Sciatic nerve (tissue), 2 donors: ENCODE measurements at places on chromosomes 2 and 18.

- DNase-seq = no peak
Measured at GRCh38 chr18:24928301-24928878, 423.6 kb downstream of the ZNF521 start.

GRCh38 chr2:133790711-133791110 lies 222.4 kb upstream of the NCKAP5 start:
- no peak for DNase-seq

- no peak for DNase-seq
Measured at GRCh38 chr18:77006305-77007175, 126.0 kb downstream of the MBP start.

GRCh38 chr18:9876867-9877654 lies 8.7 kb upstream of the TXNDC2 start:
- no peak for DNase-seq

- DNase-seq = no peak
Measured at GRCh38 chr2:150471813-150472510, 15.5 kb downstream of the RND3 start.

DNA sequence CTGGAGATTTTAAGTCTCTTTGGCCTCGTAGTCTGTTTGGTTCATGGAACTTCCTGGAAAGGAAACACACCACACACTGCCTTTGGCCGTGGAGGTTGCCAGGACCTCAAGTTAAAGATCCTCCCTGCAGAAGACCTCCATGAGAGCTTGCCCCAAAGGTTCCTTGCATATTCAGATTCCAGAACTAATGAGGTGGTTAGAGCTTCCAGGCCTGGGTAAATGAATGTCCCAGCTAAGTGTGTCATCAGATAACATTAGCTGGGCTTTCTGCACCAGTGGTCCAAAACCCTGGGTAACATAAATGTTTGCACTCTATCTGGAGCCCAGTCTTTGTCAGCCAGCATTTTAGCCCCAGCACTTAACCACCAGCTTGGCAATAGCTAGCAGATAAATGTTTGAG lies 122.1 kb upstream of the EML6 start:
- no peak for DNase-seq

DNA sequence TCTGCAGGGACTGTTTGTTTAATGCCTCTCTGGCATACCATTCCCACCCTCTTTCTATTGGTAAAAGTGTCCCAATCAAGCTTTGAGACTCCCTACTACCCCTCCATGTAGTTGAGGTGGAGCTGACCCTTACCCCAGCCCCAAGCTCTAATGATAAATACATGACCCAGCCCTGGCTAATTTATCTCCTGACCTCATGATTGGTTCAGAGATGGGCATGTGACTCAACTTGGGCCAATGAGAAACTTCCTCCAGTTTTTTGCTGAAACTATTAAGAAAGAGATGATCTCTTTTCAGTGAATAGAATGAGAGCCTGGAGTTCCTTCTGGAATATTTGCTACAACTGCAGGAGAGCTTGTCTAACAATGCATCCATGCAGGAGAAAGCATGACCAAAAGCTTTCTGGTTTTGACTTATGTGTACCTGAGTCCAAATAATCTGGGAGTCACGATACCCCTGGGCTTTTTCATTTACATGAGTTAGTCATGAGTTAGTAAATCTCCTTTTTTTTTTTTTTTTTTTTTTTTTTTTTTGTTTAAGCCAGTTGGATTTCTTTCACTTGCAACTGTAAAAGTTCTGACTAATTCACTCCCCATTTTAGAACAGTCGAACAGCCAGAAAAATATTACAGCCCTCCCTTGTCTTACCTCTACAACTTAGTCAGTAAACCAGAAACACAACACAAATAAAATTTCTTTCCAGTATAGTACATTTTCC lies 66.5 kb upstream of the TLK1 start:
- DNase-seq = no peak

- no peak for DNase-seq
Measured at GRCh38 chr18:35038881-35039491, 2.2 kb upstream of the MAPRE2 start.

GRCh38 chr2:29278966-29279365 lies 163.8 kb downstream of the CLIP4 start:
- DNase-seq = no peak

GRCh38 chr18:58859907-58860306 lies 4.8 kb upstream of the ZNF532 start:
- peak; percentile 54 for DNase-seq

GRCh38 chr2:175880-176820 lies 87.7 kb downstream of the SH3YL1 start:
- no peak for DNase-seq

DNA sequence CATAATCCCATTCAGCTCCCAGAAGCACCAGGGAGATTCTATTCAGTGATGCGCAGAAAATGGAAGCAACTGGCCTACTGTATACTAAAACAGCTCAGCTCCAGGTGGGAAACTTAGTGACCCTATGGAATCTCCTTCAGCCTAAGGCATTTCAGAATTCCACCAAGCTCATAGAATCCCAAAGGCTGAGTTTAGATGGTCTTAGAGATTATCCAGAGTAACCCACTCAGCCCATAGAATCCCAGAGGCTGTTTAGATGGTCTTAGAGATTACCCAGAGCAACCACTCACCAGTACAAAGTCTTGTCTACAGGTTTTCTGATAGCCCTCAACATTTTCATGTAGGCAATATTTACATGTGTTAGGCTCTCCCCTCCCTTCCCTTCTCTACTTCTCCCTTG lies 232.0 kb upstream of the SLC14A2 start:
- DNase-seq = no peak

DNA sequence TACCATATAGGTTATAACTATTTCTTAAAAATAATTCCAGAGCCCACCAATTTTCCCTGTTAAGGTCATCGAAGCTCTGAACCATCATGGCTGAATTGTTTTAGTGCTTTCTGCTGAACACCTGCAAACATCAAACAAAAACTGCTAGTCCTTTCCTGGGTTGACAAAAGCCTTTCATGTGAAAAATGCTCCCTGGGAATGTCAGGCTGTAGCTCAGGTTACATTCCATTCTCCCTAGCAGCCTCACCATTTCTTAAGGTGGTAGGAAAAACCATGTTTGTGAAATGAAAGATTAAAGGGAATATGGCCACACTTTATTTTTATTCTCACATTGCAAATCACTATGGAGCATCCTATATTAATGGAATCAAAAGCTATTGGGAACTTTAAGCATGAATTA lies 5.7 kb downstream of the TCF4 start:
- no peak for DNase-seq

DNA sequence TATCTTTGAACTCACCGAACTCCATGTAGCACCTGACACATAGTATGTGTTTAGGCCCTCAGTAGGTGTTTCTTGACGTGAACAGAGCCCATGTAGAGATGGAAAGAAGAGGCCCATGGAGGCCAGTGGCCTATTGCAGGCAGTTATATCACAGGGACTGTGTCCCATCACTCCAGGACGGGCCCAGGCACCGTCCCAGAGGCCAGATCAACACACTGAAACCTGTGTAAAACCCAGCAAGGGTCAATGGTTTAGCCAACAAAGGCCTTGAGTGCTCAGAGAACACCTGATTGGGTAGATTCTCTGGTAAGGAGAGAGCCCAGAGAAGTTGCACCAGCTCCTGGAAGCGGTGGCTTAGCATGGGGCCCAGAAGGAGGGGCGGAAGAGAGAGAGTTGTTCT lies 82.8 kb downstream of the INHBB start:
- DNase-seq = no peak

DNA sequence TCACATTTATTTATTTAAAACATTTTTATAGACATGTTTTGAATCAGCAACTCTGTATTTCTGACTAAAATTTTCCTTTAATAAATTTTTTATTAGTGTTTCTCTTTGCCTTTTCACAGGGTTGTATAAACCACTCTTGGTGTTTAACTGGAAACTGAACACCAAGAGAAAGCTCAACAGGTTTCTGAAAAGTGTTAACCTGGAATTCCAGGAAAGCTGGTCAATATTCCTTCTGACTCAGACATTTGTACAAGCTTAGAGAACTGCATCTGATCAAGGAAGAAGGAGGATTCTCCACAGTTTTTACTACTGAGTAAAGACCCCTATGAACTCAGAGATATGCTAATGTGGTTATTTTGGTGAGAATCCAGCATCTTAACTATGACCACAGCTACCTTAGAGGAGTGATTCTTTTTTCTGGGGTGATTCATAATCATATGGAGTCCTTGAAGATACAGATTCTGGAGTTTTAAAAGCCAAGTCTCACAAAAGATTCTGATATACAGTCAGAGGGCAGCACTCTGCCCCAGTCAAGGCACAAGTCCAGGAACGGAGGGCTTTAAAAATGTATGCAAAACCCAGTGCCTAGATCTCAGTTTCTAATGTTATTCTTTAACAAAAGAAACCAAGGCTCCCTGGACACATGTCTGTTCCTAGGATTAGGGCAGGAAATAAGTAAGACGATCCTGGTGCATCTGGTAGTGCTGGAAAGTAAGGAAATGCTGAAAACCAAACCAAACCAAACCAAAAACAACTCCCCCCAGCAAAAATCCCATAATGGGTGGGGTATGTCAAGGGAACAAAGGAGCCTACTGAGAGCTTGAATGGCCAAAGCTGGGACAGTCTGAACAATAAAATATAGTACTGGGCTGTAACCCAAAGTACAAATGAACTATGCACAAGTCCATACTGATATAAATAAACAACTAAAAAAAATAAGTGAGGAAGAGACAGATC lies 85.1 kb upstream of the FZD5 start:
- no peak for DNase-seq

- DNase-seq = no peak
Measured at GRCh38 chr2:211928201-211928600, 610.4 kb downstream of the ERBB4 start.

- no peak for DNase-seq
Measured at GRCh38 chr2:177667626-177668025, 275.1 kb downstream of the AGPS start.

DNA sequence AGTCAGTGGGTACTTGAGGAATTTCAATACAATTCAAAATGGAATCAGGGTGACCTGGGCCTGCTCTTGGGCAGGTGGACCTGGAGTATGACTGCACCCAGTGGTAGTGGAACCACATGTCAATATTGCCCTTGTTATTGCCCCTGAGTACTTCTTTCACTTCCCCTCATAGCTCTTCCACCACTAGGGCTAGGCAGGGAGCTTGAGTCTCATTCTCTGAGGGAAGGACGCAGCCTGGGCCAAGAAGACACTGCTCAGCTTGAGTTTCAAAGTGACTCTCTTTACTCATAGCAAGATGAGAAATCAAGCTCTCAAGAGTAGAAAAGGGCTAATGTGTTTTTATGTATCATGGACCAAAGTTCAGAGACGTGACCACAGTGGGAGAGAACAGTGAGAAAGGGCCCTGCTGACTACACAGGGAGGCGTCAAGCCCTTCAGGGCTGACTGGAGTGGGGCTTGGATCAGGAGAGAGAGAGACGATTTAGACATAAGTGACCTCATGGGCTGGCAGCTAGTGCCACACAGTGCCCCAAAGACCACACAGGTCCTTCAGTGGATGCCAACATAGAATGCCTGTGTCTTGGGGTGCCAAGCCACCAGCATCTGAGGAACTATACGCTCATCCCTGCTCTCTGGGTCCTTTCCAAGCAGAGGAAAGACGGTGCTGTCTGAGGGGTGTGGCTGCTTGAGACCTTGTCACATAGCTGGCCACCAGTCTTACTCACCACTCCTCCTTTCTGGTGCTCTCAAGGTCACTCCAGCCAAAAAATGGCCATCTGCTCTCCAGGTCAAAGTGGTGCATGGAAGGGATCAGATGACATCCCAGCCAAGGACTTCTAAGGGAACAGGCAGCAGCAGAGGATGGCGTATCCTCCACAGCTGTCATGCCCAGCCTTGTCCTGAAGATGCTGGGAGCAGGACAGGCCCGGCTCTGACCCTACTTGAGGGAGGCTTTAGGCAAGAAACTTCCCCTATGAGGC lies 13.0 kb downstream of the PTMA start:
- DNase-seq = peak; percentile 30

GRCh38 chr2:132760971-132761370 lies 91.0 kb upstream of the LYPD1 start:
- no peak for DNase-seq

- DNase-seq = no peak
Measured at GRCh38 chr2:44433895-44434294, 72.1 kb downstream of the CAMKMT start.

DNA sequence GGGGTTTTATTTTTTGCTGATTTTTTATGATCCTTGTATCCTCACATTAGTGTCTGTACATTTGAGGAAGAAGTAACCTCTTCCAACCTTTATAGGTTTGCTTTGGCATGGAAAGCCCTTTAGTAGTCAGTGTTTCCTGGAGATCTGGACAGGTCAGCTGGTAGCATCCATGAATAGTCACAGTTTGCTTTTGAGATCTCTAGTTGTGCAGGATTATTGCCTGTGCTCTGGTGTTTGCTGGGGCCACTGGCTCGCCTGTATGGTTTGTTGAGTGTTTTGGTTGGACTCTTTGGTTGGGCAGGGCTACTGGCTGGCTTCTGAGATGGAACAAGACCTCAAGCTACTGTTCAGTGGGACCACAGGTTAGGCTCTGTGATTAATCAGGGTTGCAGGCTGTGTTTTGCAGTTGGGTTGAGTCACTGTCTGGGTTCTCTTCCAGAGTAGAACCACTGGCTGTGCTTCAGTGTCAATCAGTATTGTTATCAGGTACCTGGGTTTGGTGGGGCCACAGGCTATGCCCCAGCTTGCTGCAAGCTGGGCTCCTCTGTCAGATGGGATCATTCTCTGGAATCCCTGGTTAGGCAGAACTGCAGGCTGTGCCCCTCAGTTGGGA lies 20.0 kb downstream of the SP140L start:
- no peak for DNase-seq

- peak; percentile 69 for DNase-seq
Measured at GRCh38 chr18:61606759-61607158, 273.5 kb downstream of the CDH20 start.
